ENCODE measurements at places on chromosomes 3 and 15.

DNA sequence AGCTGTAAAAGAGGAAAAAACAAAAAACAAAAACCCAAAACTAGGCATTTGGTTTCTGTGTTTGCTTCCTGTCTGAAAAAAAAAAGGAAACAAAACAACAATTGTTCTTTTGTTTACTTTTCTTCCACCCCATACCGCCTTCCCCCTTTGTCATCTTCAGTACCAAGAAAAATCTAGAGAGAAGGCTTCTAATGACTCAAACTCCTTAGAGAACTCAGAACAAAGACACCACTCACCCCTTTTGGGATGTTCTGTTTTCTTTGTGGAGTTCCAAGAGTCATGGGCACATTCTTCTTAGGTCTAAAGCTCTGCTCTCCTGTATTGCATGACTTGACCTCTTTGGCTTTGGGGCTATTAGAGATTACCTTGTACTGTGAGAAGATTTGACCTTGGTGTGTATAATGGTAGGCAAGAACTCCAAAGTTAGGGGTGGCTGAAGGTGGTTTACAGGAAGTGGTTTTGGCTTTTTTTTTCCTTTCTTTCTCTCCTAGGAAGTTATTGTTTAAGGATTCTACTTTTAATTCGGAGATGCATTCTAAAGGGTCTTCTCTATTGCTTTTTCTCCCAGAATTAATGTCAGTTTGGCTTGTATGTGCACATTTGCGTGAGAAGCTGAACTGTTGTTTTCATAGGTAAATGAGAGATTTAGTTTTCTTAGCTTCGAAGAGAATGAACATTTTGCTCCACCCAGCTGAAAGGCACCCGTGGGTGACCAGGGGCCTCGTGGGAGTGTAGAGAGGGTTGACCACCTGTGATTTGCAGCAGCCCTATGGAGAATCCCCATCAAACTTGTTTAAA, 39.5 kb upstream of the ZBTB20 start:
- no peak for DNase-seq

DNA sequence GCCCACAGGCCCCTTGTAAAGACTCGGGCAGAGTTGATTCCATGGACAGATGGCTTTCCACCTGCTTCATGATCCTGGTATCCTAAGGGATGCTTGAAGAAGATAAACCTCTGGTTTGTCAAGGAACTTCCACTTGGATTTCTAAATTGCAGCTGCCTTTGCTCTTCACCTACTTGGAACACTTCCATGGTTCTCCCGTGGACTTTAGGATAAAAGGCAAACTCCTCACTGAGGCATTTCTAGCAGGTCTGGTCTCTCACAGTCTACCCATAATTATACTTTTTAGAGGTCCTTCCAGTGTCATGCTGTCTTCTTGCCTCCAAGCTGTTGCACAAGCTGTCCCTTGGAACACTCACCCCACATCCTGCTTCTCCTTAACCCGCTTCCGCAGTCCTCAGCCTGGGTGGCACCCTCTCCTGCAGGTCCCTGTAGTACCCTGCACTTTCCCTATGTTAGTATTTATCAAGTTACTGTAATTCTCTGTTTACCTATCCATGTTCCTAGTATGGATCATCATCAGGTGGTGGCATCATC, 12.7 kb downstream of the TLNRD1 start:
- no peak for DNase-seq

DNA sequence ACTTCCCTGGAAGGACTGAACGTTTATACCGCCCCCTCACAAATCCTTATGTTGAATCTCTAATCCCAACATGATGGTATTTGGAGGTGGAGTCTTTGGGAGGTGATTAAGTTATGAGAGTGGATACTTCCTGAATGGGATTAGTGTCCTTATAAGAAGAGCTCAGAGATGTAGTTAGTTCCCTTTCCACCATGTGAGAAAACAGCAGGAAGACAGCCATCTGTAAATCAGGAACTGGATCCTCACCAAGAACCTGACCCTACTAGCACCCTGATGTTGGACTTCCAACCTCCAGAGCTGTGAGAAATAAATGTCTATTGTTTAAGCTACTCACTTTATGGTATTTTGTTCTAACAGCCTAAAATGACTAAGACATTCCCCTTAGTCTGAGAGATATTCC, 33.3 kb upstream of the SACM1L start:
- DNase-seq: no peak

DNA sequence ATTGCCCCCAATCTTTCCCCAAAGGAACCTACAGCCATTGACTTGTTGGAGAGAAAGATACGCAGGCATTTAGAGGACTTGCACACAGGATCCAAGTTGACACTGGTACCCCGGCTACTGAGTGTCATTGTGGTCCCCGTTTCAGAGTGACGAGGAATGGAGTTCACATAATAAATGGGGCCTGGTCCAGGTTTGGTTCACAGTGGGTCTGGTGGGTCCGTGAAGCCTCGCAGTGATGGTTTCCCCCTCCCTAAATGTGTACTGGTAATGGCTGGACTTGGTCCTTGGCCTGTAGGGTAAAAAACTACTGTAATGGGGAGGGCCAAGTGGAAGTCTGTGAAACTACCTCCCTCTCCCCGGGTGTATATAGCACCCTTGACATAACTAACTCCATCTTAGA, 232.1 kb upstream of the LYSMD4 start:
- DNase-seq: no peak

DNA sequence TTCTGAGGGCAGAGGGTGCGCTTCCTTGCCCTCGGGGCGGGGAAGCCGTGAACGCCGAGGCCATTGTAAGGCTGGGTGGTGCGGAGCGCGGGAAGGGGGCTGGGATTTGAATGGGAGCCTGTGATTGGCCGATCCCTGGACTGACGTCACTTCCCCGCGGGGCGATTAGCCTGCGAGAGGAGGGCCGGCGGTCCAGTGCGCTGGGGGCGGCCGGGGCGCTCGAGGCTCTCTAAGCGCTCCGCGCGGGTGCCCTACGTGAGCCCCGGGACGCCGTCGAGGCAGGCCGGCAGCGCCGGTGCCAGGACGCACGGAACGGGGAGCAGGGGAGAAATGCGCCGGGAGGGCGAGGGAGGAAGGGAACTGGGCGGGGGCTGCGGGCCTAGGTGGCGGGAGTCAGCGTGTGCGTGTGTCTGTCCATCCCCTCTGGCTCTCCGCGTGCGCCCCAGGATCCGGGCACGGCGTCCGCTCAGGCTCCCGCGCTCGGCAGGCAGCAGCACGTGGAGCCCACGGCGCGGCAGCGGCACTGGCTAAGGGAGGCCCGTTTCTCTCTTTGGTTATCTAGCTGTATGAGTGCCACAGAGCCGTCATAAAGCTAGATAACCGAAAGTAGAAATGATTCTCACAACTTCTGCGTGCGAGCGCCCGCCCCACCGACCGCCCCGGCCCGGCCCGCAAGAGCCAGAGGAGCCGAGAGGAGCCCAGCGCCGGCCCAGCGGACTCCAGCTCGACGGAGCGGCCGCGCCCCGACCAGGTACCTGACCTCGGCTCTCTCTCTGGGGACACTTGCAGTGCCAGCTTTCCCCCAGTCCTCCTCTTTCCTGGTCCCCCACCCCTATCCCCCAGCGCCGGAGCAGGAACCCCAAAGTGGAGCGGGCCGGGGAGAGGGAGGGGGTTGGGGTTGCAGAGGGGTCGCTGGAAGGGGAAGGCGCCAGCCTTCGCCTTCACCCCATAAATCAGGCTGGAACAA, 33.1 kb upstream of the POLG start:
- DNase-seq: no peak

DNA sequence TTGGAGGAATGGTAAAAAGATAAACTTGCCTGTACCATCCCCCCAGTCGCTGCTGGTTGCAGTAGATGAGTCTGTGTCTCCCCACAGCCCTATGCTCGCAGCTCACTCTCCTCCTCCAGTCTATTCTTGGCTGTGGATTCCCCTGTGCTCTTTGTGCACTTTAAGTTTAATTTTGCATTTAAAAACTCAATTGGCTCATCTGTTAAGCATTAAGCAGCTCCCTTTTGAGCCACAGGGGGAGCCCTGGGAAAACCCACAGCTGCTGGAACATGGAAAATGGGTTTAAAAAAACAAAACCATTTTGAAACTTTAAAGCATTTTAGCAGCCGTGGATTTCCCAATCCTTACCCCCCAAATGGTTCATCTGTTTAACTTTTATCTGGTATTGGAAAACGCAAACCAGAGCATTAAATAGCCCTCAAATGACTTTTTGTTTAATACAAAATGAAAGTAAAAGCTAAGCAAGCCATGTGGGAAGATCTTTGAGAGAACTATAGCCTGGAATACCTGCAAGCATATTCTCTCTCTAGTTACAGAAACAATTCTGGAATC, 536.9 kb downstream of the ZIC1 start:
- DNase-seq: peak; percentile 93

DNA sequence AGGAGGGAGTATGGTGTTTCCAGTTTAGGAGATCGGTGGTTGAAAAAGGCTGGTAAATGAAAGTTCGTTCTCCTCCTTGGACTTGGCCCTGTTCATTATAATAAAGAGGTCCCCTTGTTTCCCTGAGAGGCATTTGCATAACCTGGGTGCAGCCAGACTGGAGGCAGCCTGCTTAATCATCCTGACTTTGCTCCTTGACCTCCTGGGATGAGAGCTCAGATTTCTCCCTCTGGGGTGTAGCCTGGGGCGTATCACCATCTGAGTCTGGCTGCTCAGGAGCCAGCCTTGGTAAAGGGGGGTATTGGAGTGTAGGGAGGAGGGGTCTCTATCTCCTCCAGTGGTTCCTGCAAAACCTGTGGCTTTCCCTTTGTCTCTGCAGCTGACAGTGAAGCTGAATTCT, 21.3 kb upstream of the ACAD9 start:
- DNase-seq: no peak

DNA sequence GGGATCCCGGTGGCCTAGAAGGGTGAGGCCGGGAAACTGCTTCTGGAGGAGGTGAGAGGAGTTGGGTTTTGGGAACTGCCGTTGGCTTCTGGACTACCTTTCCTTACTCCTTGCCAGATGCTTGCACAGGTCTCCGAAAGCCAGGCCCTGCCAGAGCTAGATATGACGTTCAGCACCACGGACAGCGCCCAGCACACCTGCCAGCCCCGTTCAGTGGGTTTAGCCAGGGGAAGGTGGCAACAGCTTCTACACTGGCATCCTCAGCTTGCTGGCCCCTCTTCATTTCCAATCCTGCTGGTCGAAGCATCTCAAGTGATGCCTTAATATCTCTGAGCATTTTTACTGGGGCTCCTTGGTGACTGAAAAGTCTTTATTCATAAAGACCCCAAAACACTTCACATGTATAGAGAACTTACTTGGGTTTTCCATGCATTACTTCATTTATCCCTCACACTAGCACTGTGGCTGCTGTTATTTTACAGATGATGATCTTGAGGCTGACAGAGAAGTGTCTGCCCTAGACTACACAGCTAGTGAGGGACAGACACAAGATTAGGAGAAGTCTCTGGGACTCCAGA, 21.9 kb downstream of the HCN4 start:
- no peak for DNase-seq

GRCh38 chr3:52240059-52240885, 1.3 kb upstream of the TWF2 start:
- peak; percentile 96 for DNase-seq

DNA sequence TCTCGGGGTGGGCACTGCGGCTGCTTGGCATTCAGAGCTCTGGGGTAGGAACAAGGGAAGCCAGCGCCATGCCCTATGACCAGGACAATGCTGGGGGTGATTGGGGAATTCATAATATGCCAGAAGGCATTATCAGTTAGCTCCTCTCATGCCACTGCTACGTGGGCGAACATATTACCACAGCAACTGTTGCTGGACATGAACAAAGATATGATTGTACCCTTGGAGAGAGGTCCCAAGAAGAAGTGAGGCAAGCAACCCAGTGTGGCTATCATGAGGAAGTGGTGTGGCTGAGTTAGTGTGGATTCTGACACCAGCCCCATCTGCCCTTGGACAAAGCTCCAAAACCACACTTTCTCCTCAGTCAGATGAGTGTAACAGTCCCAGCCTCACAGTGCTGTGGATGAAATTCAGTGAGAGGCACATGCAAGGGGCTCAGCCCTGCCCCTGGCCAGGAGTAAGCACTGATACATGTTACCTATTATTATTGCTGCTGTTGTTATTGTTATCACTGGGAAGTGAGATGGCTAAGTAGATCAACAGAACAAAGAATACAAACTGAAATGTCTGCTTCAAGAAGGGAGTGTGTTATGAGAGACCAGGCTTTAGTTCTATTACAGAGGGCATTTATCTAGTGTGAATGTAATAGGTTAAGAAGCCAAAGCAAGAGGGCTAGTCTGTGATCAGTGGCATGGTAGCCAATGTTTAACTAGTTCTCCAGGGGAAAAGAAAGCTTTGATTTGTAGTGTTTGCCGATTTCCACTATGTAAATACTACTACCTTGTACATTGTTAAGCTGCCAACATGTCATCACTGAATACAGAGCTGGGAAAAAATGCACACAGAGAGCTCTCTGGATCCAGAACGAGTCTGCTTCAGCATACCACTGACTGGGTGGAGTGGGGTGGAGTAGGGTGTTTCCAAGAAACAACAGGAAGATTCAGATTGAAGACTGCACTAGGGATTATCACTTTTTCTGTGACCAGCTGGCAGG, 222.3 kb upstream of the EIF1B start:
- no peak for DNase-seq

- no peak for DNase-seq
Measured at GRCh38 chr3:158753854-158754253, 21.6 kb upstream of the RARRES1 start.

- no peak for DNase-seq
Measured at GRCh38 chr3:158079599-158079998, 26.6 kb downstream of the SHOX2 start.

GRCh38 chr3:5186089-5186857, 1.2 kb upstream of the EDEM1 start:
- no peak for DNase-seq

- no peak for DNase-seq
Measured at GRCh38 chr3:46135475-46135874, 72.6 kb downstream of the CCR1 start.

- no peak for DNase-seq
Measured at GRCh38 chr15:33131552-33132232, 62.8 kb downstream of the FMN1 start.

DNA sequence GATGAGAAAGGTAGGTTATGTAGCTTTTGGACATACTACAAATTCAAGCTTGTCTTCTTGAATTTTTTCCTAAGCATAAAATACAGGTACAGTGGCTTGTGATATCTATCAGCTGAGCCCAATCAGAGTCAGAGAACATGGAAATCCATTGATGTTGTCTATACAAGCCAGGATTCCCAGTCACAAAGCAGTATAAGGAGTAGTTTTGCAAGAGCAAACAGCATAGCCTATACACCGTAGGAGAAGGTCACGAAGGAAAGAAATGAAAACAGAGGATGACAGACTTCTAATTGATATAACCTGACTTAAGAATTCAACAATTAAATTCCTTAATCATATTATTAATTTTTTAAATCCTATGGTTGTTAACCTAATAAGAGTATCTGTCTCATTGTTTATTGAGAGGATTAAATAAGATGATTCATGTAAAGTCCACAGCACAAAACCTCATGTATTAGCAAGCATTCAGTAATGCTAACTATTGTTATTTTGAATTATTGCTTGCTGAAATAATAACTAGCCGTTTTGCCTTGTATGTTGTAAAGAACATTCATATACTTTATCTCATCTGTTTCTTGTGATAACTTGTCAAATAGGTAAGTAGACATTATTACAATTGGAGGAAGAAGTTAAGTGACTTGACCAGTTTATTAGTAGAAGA, 276.6 kb upstream of the ZPLD1 start:
- DNase-seq: no peak

Measured in fibroblast of gingiva (primary cell).